ENCODE measurements at places on chromosomes 7 and 10.

DNA sequence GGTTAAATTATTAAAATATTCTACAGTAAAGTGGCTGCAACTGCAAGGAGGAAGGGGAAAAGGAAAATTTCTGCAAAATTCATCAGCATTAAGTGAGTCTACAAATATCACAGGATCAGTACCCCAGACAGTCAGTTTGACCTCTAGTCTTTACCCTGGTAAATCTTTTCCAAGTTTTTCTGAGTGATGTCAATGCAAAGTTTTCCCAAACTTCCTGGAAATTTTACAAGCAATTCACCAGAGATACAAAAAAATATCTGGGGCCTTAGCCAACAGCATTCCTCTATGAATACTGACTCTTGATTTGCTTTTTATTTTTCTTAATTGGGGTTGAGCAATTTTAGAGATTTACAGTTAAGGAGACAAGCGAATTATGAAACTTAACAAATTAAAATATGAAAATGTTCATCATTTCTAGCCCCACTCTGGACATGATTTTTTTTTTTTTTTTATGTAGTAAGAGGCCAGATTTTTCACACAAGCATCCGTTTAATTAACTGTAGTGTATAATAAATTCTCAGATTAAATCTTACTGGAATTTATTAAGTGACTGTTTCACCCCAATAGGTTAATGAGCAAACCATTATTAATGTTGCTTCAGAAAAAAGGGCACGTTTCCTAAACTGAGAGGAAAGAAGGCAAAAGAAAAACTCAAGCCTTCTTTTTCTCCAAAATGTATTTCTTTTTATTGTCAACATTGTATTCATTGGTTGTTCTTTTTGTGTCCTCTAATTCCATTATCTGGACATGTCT, 539.5 kb upstream of the FZD8 start:
- no peak for DNase-seq

- DNase-seq, result no peak
Observed at GRCh38 chr7:157002819-157003421, 7.5 kb downstream of the MNX1 start.

- no peak for DNase-seq
Observed at GRCh38 chr10:70847659-70848360, 32.1 kb downstream of the SGPL1 start.

- no peak for DNase-seq
Observed at GRCh38 chr7:116329686-116330503, 119.6 kb downstream of the TES start.

GRCh38 chr10:101357958-101358357, 4.0 kb downstream of the BTRC start:
- no peak for DNase-seq

- DNase-seq, result no peak
Observed at GRCh38 chr10:11483201-11484148, 128.0 kb downstream of the USP6NL start.
